ENCODE measurements at places on chromosomes 3 and 15.

DNA sequence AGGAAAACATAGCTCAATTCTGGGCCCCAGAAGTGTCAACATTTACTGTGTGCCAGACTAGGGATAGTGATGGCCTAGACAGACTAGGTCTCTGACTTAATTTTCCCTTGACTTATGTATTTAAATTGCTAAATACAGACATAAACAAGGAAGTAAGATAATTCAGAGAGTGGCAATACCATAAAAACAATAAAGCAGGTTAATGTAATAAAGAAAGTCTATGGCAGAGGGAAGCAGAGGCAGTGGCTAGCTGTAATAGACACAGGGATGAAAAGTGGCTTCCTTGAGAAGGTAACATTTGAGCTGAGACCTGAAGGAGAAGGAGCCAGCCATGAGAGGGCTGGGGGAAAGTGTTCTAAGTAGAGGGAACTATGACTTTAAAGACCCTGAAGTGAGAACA lies 95.7 kb downstream of the TNIK start:
- no peak for DNase-seq

GRCh38 chr3:128683957-128684356 lies 33.3 kb upstream of the RPN1 start:
- DNase-seq: no peak

GRCh38 chr15:82548700-82549099 lies 8.4 kb upstream of the RPS17 start:
- no peak for DNase-seq

- peak; percentile 43 for DNase-seq
These were observed 8.4 kb downstream of the ITGB5 start for GRCh38 chr3:124878561-124879336.

DNA sequence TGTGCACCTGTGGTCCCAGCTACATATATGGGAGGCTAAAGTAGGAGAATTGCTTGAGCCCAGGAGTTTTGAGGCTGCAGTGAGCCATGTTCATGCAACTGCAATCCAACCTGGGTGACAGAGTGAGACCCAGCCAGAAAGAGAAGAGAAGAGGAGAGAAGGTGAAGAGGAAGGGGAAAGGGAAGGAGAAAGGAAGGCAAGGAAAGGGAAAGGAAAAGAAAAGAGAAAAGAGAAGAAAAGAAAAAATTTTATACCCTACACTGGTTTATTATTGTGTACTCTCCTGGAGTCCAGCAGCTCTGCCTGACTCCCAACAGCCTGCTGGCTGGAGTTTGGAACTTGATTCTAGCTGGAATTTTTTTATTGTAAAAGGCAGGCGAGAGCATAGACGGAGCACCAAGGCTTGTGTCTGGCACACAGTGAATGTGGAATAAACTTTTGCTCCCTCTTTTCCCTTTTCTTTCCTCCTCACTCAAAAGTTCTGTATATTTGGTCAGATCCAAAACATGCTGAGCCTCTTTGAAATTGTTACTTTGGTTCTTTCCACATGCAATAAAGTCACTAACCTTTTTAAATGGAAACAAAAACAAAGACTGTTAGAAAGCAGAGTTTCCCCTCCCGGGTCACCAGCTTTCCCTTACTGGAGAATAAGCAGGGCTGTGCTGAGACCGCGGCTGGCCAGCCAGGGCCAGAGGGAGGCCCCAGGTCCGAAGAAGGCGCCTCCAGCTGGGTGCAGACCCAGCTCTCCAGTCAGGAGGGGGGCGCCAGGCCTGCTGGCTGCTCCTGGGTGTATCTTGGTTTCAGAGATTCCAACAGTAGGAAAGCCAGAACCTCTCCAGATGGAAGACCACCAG lies 9.9 kb downstream of the THSD4 start:
- DNase-seq: no peak

- DNase-seq: no peak
These were observed 346.4 kb downstream of the OCA2 start for GRCh38 chr15:27752691-27753090.
